NCI-H1930 (cell line): ENCODE measurements at places on chromosomes 2 and 18.

GRCh38 chr2:25955869-25956535 is 26.3 kb downstream of the KIF3C start:
- DNase-seq = no peak

DNA sequence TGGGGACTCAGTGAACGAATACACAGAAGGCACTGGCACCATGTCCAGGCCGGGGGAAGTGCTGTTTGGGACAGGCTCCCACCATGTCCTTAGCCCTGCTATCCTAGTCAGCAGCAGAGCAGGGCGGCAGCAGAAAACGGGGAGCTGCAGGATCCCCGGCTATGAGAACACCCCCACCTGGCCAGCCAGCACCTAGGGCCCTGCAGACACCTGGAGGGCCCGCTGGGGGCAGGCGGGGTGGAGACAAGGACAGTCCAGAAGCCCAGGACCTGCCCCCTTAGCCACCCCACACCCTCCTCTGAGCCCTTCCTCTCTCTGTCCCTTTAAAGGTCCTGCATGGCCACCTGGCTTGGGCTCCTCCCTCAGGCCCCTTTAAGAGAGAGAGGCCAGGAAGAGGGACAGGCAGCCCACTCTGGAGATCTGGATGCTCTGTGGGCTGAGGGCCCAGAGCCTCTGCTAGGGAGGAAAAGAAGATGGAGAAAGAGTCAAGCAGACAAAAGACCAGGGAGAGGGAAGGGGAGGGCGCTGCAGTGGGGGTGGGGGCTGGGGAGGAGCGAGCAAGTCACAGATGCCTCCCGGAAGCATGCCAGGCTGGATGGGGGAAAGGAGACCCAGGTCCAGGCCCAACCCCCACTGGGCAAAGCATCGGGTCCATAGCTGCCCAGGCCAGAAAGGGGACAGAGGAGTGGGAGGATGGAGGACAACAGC is 48.6 kb downstream of the BIN1 start:
- DNase-seq = no peak

DNA sequence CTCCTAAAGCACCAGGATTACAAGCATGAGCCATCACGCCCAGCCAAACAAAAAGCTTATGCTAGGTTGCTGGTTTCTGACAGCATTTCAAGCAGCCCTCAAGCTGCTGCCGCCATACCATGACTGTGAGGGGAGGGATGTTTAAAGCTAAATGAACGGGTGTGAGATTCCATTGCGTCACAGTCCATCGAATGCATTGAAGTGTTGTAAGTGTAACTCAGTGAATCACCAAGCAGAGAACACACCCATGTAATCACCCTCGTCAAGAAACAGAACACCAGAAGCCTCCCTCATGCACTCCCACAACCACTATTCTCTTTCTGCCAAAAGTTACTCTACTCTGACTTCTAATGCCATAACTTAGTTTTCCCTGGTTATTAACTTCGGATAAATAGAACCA is 32.8 kb upstream of the MC5R start:
- no peak for DNase-seq

GRCh38 chr2:206239157-206239556 is 35.3 kb upstream of the ZDBF2 start:
- no peak for DNase-seq

DNA sequence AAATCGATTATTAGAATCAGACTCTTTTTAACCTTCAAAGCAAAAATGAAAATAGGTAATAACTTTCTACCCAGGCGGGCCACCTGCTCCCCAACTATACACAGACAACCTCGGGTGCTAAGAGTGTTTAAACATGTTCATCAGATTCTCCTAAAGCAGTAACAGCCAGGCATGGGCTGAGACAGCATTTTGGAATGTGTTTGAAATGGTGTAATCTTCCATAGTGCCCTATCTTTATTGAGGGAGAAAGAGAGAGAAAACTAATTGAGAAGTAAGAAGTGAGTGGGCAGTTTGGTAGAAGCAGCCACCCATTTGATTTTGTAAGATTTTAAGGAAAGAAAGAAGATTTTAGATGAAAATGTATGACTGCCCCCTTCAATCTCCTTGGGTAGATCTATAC is 196.1 kb upstream of the CTAGE1 start:
- DNase-seq = no peak
